ENCODE measurements at places on chromosomes 12 and 14. TPM values are rescaled to one million over a fixed set of nuclear protein-coding genes. Genes with fewer than 3 reads are reported as not detected.

- no peak for DNase-seq
Observed at GRCh38 chr14:79573486-79573885, 637.8 kb downstream of the DIO2 start.

DNA sequence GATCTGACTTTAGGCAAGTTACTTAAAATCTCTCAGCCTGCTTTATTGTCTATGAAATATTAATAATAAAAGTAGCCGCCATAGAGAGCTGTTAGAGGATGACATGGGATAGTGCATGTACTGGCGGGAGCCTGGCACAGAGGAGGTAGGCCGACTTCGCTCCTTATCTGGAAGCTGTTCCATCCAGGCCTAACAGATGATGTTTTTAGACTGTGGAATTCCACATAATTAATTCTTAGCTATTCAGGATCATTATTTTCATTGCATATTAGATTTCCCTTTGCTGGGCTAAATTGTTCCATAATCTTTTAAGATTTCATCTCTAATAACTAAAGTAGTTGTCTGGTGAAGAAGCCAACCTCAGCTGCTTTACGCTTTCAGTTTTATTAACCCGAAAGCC lies 30.8 kb downstream of the CNTN1 start:
- DNase-seq, result no peak

- peak; percentile 75 for DNase-seq
Observed at GRCh38 chr12:12439636-12440035, 82.8 kb downstream of the BORCS5 start.

DNA sequence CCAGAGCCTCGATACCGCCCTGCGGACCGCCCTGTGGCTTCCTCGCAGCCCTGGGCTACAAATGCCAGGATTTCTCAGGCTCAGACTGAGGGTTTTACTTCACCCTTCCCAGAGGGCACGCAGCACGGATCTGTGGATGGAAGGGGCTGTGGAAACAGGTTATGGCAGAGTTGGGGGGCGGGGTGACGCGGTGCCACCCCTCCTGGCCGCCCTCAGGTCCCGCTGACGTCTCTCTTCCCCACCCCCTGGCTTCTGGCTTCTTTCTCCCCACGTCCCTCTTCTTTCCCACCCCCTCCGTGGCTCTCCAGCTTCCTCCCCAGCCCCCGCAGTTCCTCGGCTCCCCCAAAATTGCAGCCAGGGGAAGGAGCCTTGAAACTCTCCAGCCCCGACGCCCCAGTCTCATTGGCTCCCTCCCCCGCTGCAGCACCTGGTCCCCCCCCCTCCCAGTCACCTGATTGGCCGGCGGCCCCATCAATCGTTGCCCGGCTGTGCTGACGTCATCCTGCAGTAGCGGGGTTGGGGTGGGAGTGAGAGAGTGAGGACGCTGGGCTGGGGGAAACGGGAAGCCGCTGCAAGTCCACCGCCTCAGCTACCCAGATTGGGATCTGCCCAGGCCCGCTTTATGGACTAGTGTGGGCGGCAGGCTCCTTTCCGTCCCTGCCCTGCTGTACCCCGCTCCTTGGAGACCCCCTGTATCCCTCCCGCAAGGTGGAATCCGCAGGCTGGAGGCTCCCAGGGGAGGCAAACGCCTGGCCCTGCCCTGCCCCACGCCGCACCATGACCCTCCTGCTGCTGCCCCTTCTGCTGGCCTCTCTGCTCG lies at the start of gene CLSTN3:
TSS of gene CLSTN3 (plus strand) at position 500 of the 820 bp plus-strand sequence. CDS start at position 778, 278 bp downstream.
- DNase-seq, result peak; percentile 88

DNA sequence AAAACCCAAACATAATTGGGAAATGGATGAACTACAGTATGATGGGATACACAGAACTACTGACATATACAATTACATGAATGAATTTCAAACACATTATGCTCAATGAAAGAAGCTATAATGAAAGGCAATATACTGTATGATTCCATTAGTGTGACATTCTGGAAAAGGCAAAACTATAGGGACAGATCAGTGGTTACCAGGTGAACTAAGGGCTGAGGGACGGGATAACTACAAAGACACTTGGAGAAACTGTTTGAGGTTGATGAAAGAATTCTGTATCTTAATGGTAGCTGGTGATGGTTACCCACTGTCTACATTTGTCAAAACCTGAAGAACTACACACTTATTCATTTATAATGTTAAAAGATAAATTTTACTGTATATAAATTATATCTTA lies 7.7 kb downstream of the ZFC3H1 start:
- DNase-seq, result no peak

DNA sequence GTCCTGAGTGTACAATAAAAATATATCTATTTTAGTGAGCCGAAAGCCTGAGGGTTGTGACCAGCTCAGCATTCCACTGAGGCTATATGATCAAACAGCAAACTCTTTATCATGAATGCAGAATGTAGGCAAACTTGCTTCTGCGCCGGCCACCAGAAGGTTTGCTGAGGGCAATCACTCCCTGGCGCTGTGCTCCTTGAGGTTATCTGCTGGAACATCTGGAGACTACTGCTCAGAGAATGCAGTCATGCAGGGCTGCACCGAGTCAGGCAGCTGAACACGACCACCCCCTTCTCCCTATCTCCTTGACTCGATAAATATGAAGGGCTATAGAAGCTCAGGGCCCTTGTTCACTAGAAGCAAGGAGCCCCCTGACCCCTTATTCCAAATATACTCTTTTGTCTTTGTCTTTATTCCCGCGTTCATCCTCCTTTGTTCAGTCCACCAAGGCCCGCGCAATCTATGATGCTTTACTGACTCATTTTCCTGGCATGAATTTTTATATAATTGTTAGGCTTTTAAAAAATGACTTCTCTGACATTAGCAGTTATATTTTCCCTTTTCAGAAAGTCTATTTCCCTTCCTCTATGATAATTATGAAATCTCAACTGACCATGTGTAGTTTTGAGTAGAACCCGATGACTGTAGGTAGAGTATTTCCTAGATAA lies 1089.3 kb downstream of the SLC16A7 start:
- no peak for DNase-seq

DNA sequence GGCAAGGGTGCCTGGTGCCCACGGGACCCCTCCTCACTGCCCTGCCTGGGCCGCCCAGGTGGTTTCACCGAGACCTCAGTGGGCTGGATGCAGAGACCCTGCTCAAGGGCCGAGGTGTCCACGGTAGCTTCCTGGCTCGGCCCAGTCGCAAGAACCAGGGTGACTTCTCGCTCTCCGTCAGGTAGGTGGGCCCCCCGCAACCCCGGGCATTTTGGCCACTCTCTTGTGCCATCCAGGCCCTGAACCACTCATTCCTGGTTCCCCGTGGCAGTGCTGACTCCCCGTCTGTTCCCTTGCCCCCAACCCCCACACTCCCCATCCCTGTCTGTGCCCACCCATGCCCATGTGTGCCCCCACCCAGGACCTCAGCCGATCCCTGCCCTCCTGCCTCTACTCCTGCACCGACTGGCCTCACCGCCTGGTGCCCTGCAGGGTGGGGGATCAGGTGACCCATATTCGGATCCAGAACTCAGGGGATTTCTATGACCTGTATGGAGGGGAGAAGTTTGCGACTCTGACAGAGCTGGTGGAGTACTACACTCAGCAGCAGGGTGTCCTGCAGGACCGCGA lies 480 bp downstream of the PTPN6 start:
- peak; percentile 49 for DNase-seq

- DNase-seq, result no peak
Observed at GRCh38 chr12:109464642-109465351, 12.3 kb downstream of the KCTD10 start.

GRCh38 chr14:104866451-104867370 lies 1.6 kb downstream of the CEP170B start:
- DNase-seq, result no peak

GRCh38 chr12:104668274-104668718 lies 211.5 kb downstream of the CHST11 start:
- DNase-seq, result no peak

DNA sequence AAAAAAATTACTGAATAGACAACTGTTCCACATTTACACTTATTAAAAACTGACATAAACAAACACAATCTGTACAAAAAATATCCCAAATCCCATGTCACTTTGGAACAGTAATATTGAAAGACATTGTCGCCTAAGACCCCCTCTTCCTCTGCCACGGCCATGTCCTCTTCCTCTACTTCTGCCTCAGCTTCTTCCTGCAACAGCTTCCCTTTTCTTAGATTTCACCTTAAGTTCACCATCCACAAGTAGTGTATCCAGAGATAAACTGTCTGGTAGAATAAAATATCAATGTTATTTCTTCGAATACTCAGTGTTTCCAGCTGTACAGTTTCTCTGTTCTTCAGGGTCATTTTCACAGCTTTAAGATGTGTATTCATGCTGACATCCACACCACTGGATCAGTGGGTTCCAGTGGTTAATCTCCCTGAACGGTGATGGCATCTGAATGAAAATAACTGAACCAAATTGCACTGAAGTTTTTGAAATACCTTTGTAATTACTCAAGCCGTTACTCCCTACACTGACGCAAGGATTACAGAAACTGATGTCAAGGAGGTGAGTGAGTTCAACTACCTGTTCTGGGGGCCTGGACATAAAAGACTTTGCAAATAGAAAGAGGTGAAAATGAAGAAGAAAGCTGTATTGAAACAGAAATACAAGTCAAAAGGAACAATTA lies 208.5 kb downstream of the C12orf50 start:
- DNase-seq, result no peak

The APOF gene
- not detected for total RNA-seq

The MAP3K9 gene
- total RNA-seq, result 9.6 TPM

The SLC6A13 gene
- not detected for total RNA-seq

The CCNB1IP1 gene
- 82.7 TPM for total RNA-seq

The CLEC7A gene
- total RNA-seq, result not detected

The SLC10A1 gene
- total RNA-seq, result not detected

All from activated CD8-positive, alpha-beta T cell treated with anti-CD3 and anti-CD28 coated beads for 36 hours (primary cell).